ENCODE measurements at places on chromosomes 1 and 21.

GRCh38 chr1:180680558-180681144 is 48.8 kb downstream of the XPR1 start:
- DNase-seq, result no peak

- DNase-seq, result no peak
Measured at GRCh38 chr1:168497376-168497950, 46.3 kb downstream of the XCL2 start.

GRCh38 chr21:25903607-25904006 is 168.8 kb downstream of the GABPA start:
- DNase-seq, result no peak

- no peak for DNase-seq
Measured at GRCh38 chr1:23466423-23466989, 17.5 kb downstream of the ASAP3 start.

DNA sequence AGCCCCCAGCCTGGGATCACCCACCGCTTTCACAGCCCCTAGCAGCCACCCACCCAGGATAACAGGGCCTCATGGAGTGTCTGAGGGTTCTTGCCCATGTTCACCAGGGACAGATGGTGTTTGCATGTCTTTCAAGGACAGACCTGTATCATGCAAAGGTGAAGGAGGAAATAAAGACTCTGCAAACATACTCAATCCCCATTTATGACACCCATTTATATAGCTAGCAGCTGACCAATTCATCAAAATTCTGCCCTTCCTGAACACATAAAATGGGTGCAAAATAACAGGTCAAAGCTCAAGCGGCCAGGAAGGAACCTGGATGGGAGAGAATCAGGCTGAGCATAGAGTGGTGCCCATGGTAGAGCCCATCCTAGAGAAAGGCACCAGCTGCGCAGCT is 32.8 kb upstream of the LYPD8 start:
- DNase-seq, result no peak

DNA sequence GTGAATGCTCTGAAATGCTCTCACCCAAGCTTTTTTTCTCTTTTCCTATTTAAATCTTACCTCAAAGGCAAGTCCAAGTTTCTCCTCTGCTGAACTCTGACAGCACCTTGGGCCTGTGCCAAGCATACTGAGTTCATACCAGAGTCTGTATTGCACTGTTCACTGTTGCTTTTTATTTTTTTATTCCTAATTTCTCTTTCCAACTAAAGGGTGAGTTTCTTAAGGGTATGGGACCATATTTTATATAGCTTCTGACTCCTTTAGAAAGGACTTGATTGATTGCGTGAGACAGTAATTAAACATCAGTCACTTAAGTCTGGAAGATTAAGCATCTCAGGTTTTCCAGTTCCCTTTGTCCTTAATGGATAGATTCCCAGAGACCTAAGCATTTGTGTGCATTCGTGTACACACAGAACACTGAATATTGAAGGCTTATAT is 69.9 kb downstream of the CACHD1 start:
- DNase-seq, result no peak

DNA sequence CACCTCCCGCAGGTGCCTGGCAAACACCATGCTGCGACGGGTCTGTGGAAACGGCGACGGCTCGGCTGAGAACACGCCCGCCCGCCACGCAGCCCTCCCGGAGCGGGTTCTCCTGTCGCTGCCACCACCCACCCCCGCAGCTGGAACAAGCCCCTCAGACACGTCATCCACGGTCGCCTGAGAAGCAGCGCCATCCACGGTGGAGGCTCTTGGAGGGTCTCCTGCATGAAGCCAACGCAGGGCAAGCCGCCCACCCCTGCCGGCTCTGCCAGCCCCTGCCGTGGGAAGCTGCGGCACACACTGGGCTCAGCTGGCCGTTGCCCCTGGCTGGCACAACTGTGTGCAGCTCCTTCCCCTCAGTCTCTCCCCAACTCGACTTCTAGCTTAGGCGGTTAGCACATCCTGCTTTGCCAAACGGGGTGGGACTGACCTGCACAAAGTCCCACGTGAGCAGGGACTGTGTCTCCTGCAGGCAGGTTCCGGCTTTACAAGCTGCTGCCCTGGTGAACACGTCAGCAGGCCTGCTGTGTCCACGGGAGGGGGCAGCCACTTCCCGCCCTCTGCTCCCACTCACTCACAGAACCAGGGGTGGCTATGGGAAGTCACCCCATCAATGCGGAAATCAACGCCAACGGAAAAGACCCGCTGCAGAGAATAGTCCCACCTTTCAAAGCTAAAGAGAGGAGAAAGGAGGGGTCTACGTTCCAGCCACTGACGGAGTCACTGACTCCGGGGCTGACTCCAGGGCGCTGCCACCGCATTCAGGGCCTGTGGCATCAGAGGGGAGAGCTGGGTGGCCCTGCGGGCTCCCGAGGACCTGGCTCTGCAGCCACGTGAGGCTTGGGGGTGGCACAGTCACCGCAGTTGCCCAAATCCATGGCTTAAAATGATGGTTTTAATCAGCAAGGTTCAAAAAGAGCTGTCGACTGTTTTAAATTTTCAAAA is 10.3 kb downstream of the POFUT2 start:
- DNase-seq, result peak; percentile 41

- no peak for DNase-seq
Measured at GRCh38 chr1:38093569-38094520, 47.3 kb upstream of the POU3F1 start.

DNA sequence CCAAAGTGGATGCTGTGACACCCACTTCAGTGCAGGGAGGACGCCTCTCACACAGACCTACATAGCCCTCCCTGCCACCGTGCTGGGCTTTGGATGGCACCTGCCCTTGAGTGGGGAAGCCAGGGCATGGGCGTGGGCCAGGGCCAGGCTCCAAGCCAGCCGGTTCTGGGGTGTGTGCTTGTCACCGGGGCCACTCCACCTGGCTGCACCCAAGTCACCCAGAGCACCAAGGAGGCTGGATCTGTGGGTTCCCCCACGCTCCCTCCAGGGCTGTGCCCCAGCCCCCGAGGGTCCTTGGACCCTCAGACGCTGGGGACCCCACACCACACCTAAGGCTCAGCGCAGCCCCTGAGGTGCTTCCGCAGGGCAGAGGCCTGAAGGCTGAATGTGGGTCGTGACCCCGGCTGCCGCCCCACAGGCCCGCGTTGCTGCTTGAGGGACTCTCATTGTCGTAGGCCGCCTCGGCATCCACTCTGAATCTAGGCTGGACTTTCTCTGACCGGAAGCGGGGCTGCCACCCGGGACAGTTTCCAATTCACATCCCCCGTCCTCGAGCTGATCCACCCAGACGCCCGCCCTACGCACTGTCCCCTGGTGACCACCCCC is 1.5 kb downstream of the MXRA8 start:
- DNase-seq, result no peak

DNA sequence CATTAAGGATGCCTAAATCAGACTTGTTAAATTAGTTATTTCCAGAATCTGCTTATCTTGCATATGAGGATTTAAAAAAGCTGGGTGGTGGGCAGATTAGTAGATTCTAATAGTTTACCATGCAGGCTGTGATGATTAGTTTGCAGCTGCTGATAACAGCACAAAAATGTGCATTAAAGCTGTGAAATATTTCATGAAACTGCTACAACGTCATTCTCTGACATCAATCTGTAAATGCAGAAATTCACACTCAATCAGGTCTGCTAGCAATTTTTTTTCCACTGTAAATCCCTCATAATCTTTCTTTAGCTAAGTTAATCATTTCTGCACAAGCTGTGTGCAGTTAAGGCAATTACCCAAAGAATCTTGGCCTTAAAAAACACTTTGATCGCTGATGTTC is 9.3 kb upstream of the RPE65 start:
- DNase-seq, result no peak

DNA sequence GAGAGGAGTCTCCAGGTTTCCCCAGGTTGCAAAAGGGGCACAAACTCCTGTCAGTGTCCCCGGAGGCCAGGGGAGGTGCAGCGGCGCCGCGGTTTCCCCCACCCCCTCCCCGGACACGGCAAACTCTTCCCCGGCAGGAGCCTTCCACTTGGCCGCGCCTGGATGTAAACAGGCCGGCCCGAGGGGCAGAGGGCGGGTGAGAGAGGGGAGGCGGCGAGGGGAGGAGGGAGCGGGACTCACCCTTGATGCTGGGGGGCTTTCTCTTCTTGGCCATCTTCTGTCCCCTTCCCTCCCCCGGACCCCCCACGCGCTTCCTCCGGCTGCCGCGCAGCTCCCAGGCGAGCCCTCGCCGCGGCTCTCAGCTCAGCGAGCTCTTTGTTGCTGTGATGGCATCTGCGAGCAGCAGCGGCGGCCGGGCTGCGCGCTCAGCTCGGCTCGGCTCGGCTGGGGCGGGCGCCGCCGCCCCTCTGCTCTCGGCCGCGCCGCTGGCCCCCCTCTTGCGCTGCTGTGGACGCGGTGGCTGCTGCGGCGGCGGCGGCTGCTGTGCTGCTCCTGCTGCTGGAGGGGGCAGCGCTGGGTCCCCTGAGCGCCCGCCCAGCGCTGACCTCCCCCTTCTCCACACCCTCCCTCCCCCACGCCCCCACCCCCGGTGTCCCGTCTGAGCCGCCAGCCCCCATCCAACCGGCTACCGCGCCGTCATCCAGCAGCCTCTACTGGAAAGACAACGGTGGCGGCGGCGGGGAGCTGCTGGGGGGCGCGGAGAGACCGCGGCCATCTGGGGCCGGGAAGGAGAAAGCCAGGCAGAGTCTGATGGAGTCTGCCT is 4.9 kb upstream of the SLC44A5 start:
- peak; percentile 71 for DNase-seq

GRCh38 chr1:162055062-162055461 is 14.4 kb upstream of the NOS1AP start:
- DNase-seq, result no peak

DNA sequence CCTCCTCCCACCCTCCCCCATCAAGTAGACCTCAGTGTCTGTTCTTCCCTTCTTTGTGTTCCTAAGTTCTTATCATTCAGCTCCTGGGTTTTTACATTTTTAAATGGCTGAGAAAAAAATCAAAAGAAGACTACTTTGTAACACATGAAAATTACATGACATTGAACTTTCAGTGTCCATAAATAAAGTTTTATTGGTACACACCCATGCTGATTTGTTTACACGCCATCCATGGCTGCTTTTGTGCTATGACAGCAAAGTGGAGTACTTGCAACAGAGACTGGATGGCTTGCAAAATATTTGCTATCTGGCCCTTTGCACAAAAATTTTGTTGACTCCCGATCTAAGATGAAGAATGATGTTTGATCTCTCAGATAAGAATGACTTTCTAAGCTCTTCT is 171.4 kb downstream of the PRDM2 start:
- DNase-seq, result no peak

GRCh38 chr1:93750955-93751354 is 69.3 kb upstream of the BCAR3 start:
- no peak for DNase-seq

DNA sequence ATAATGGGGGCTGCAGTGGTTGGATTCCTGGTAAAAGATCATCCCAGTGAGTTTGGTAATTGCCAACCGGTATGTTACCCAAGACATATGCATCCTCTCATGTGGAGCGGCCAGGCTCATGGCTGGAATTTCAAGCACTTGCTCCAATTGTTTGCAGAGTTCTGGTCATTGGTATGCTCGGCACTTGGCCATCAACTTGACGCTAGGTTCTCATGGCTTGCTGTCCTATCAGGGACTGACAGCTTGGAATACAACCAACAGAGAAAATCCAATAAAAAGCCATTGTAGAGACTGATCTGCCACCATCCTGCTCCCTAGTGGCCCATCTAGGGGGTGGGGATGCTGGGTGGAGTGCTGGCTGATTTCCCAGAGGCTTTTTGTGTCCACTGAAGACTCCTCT is 120.9 kb downstream of the EDEM3 start:
- DNase-seq, result no peak

DNA sequence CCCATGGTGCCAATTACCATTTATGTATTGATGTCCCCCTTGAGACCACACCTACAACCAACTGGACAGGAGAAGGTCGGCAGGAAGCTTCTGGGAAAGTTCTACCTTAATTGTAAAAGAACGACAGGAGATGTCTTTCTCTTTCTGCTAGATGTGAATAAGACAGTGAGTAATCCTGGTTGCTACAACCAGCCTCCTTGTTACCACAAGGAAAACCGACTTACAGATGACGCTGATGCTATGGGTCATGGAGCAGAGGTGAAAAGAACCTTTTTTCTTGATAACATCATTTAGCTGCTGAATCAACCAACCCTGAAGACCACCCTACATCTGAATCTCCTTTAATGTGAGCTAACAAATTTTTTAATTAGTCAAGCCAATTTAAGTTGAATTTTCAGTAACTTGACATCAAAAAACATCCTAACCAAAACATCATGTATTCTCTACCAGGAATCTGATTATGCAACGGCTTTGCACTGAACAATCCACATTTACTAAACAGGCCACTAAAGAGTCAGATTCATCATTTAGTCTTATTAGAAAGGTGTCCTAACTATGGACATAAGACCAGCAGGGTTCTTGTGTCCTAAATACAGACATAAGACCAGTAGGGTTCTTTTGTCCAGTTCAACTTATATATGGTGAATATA is 23.0 kb downstream of the RGS2 start:
- no peak for DNase-seq

GRCh38 chr1:110673197-110673701 is 1.5 kb downstream of the KCNA3 start:
- no peak for DNase-seq

- DNase-seq, result no peak
Measured at GRCh38 chr1:67089685-67090208, 35.8 kb upstream of the SLC35D1 start.

- no peak for DNase-seq
Measured at GRCh38 chr21:25350056-25350455, 257.2 kb downstream of the MRPL39 start.

Measured in right forelimb (tissue), 1 donor.